ENCODE measurements at places on chromosomes 3 and 15.

GRCh38 chr15:22949074-22949547, 31.1 kb downstream of the CYFIP1 start:
- DNase-seq = peak; percentile 89

DNA sequence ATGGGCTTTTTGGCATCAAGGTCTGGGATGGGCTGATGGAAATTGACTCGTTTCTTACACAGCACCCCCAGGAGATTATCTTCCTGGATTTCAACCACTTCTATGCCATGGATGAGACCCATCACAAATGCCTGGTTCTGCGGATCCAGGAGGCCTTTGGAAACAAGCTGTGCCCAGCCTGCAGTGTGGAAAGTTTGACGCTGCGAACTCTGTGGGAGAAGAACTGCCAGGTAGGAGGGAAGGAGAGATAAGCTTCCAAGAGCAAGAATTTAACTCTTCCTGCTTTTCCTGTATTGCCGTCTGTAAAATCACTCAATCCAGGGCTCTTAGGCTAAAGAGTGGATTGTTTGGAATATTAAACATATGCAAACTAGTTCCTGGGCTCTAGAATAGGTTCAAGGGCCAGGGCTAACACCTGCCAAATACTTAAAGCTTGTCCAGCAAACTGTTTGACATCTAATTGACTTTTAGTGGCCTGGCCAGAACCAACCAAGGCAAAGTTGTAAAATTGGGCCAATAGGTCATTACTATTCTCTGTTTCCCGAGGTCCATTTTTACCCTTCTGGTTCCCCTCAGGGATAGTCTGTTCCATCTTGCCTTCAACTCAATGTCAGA, 113.1 kb upstream of the ZBED2 start:
- DNase-seq = no peak

GRCh38 chr15:95713324-95713723, 617.2 kb upstream of the NR2F2 start:
- no peak for DNase-seq

- no peak for DNase-seq
Observed at GRCh38 chr15:34768530-34768929, 13.7 kb upstream of the GJD2 start.

DNA sequence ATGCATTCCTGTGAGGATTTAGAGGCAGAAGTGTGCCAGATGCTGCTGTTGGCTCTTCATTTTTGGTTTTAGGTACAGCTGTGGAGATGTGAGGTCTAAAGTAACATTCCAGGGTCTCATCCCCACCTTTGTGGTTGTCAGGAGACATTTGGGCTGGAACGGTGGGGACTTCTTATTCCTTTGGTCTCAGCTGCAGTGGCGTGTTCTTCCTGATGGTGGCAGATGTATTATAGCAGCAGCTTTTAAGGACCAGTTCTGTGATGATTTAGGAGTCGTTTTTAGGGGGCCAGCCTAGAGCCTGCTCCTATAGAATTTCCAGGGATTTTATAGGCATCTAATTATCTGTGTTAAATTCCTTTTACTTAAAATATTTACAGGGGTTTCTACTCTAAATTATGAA, 221.0 kb upstream of the EOMES start:
- DNase-seq = no peak

GRCh38 chr3:54376939-54377578, 254.7 kb downstream of the CACNA2D3 start:
- no peak for DNase-seq

DNA sequence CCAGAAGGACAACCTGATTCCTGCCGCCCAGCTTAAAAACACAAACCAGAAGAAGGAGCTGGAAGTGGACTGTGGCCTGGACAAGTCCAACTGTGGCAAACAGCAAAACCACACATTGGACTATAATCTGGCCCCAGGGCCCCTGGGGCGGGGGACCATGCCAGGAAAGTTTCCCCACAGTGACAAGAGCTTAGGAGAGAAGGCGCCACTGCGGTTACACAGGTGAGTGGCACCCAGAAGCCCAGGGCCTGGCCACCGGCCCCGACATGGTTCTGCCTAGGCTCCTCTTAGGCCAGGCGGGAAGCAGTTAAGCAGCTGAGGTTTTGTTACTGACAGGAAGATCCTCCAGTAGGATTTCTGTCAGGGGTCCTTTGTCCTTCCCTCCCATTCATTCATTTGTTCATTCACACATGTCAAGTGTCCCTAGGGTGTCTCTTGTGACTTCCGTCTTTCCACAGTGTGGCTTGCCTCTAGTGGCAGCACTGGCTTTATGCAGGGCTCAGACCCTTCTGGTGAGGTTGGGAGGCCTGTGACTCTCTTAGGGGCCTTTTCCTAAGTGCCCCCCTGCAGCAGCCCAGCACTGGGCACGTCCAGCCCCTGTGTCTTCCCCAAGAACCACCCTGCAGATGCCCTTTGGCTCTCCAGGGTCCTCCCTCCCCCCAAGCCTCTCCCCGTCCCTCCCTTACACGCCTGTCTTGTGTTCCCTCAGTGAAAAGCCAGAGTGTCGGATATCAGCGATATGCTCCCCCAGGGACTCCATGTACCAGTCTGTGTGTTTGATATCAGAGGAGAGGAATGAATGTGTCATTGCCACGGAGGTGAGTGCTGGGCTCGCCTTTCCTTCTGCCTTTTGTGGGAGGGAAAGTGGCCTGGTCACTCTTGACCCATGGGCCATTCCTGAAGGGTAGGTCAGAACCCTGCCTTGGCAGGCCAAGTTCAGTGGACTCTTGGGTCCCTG, 7.8 kb downstream of the DLL4 start:
- DNase-seq = no peak

DNA sequence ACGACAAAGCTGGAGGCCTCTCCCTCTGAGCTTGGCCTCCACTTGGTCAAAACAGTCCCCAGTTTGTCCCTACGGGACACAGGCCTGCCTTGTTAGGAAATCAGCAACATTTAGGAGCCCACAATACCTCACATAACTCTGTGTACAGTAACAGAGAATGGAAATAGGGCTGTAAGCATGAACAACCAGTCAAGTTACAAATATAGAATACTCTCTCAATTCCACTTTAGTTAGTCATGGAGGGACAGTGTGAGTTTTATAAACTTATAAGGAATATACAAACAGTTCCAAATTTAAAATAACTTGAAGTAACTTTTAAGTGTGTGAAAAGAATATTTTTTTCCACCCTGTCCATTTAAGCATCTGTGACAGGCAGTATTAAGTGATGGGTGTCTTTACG, 129.4 kb downstream of the PGPEP1L start:
- no peak for DNase-seq

DNA sequence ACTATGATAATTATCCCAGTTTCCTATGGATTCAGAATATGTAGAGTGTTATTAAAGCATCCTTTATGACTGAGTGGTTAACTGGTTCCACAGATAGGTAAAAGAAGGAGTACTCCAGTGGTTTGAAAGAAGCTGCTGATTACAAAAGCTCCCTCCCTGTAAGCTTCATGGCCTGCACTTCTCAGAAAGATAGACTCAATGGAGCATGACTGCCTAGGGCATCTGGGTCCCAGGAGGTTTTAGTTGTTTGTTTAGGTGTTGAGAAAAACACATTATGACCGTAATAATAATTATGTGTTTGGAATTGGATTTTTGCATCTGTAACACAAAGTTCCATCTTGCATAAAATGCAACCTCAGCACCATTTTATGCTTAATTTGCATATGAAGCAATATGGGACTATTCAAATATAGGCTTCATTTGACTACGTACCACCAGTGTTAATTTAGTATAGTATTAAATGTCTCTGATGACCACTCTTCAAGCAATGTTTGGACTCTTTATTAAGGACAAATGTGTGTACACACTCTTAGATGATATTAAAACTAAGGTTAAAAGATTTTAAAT, 121.1 kb downstream of the ROBO2 start:
- DNase-seq = no peak

GRCh38 chr3:48765376-48765775, 48.4 kb upstream of the IP6K2 start:
- DNase-seq = peak; percentile 31

DNA sequence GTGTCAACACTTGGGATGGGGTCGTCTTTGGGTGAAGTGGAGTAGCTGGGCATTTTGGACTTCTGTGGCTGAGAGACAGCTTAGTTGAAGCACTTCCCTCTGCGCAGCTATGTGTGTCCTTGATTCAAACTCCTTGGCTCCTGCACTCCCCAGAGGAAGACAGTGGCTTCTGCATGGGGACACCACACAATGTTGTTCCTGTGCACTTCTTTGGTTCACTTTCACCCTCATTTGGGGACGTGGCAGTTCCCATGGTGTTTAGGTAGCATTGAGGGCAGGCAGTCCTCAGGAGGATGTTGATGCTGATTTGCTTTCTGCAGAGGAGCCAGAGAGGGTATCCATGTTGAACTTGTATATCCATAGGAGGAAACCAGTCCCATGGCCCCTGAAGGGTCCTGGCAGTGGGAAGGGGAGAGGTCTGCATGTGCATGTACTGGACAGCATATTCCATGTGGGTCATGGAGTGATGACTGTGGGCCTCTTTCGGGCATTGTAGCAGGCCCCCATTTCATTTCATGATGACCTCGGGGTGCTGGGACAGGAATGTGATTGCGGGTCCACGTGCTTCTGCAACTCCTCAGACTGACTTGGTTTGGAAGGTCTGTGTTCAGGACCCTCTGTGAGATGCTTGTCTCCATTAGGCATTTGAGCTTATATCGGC, 135.4 kb downstream of the SNRPN start:
- DNase-seq = no peak

DNA sequence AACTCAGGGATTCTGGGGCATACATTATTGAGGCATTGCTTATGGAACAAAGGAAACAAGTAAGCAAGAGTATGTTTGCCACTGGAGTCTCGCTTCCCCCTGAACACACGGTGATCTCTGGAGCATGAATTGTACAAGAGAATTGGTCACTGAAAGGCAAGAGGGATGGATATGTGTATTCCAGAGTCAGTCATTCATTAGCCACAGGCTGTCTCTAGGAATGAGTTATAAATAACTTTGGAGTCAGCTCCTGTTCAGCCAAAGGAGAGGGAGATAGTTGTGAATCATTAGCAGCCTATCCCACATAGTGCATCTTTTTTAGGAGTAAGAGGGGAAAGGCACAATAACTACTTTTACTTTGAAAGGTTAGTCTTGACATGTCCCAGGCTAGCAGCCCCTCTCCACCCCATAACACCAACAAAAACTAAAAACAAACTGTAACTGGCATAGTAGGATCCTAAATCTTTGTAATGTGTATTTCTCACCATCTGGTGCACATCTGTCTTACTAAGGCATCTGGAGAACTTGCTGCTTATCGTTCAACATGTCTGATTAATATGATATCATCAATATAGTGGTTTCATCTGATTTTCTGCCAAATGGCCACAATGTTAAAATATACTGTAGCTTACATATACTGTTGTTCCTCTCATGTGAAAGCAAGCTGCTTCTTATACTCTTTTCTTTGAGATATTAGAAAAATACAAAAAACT, 462.2 kb downstream of the GRM7 start:
- DNase-seq = no peak

- no peak for DNase-seq
Observed at GRCh38 chr3:101941318-101942040, 92.2 kb downstream of the NFKBIZ start.

All from hematopoietic multipotent progenitor cell treated with erythropoietin and hydrocortisone succinate and interleukin-3 and kit ligand, for 8 days (in vitro differentiated cells).